ENCODE measurements at places on chromosomes 12 and 14. TPM values are rescaled to one million over a fixed set of nuclear protein-coding genes. Genes with fewer than 3 reads are reported as not detected.

DNA sequence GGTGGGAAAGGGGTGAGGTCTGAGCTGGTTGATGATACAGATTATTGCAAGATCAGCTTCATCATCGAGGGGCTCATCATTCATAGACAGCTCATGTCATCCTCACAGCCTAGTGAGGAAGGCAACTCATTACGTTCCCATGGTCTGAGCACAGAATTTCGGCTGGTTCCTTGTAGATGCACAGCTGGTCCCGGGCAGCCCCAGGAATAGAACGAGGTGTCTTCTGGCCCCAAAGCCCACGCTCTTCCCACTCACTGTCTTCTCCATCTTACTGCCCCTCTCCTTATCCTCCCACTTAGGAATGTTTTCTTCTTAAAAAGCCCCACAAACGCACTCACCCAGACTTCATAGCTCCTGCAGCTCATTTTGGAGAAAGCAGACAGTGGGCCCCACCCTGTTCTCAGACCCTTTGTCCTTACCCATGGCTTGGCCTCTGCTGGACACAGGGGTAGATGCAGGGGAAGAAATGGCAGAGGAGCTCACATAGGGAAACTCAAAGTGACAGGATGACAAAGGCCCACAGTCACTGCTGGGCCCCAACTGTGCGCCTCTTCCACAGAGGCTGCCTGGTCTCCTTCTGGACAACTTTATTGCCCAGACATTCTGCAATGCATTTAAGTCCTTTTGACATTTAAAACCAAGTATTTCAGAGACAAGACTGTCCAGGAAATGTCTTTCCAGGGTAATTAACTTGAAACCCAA, 162.2 kb downstream of the ADGRD1 start:
- no peak for DNase-seq
- no peaks in the 10 kb centered on the region for H3K27me3 ChIP-seq
- H3K36me3 ChIP-seq, result no peaks in the 10 kb centered on the region

DNA sequence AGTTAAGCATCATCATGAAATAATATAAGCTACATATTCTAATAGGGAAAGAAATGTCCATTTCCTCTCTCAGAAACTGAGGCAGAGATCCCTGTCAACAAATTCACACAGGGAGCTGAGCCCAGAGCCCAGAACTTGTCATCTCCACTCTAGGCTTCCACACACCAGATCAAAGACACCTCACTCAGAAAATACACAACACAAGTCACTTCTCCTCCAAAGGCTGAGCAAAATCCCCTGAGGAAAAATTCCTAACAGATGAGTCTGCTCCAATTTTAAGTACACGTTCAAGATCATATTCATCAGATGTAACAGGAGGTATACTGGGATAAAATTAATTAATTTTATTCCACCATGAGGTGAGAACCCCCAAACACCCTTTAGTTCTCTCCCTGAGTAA, 227.3 kb downstream of the DPF3 start:
- no peak overlapping the region for H3K27ac ChIP-seq
- H3K4me1 ChIP-seq, result no peaks in the 10 kb centered on the region
- no peak overlapping the region for H3K4me3 ChIP-seq
- no peak for DNase-seq
- H3K27me3 ChIP-seq, result no peaks in the 10 kb centered on the region
- no peaks in the 10 kb centered on the region for H3K36me3 ChIP-seq

DNA sequence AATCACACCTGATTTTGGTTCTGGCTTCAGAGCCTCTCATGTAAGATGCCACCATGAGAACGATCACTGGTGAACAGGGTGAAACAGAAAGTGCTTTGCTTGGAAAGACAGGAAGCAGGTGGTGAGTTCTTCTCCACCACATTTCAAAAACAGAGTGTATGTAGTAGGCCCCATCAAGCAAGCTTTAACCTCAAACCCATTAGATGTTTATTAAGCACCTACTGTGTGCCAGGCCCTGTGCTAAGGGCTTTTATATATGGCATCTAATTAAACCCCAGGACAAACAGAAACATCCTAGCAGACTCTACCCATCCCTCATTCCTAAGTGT, 47.8 kb upstream of the MED13L start:
- H3K36me3 ChIP-seq, result no peaks in the 10 kb centered on the region
- H3K27me3 ChIP-seq, result no peaks in the 10 kb centered on the region
- H3K27ac ChIP-seq, result no peak overlapping the region
- H3K4me3 ChIP-seq, result no peak overlapping the region

- H3K4me3 ChIP-seq, result peak overlapping the region; percentile 56
- peaks cover 30% of the 10 kb centered on the region for H3K4me1 ChIP-seq
- H3K27me3 ChIP-seq, result no peaks in the 10 kb centered on the region
- DNase-seq, result no peak
- peak overlapping the region; percentile 57 for H3K27ac ChIP-seq
Observed at GRCh38 chr14:25050269-25051150, 563 bp upstream of the STXBP6 start.

GRCh38 chr12:87311206-87311605, 718.0 kb downstream of the C12orf50 start:
- no peaks in the 10 kb centered on the region for H3K27me3 ChIP-seq
- H3K4me3 ChIP-seq, result no peak overlapping the region
- H3K27ac ChIP-seq, result no peak overlapping the region
- H3K36me3 ChIP-seq, result no peaks in the 10 kb centered on the region
- DNase-seq, result no peak
- H3K4me1 ChIP-seq, result no peaks in the 10 kb centered on the region

GRCh38 chr12:124044809-124045321, 71.8 kb downstream of the ZNF664 start:
- DNase-seq, result no peak
- no peak overlapping the region for H3K4me3 ChIP-seq
- H3K36me3 ChIP-seq, result no peaks in the 10 kb centered on the region
- no peaks in the 10 kb centered on the region for H3K27me3 ChIP-seq
- no peak overlapping the region for H3K27ac ChIP-seq
- H3K4me1 ChIP-seq, result no peaks in the 10 kb centered on the region

Gene KRT77
- total RNA-seq, result 2.5 TPM

Gene GLTP
- 158 TPM for total RNA-seq
